Head of caudate nucleus (tissue), 42 donors: ENCODE measurements at places on chromosomes 11 and 22.

DNA sequence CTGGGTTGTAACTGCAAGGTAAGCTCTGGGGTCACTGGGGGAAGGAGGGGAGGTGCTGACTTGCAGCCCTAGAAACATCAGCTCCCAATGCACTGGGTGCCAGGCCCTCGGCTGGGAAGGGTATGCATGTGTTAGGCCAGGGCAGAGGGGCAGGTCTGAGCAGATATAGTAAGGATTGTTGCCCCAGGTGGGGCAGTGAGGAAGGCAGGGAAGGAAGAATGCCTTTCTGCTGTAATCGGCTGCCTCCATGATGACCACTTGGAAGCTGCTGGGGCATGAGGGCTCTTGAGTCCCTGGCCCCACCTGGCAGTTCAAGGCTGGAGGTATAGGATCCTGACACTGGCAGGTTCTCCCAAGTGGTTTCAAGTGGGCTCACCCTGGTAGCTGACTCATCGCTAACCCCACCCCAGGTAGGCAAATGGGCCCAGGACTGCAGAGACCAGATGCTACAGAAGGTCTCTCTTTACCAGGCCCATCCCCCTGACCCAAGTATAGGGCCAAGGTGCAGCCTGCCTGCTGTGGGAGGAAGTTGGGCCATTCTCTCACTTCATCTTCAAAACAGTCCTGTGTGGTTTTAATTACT lies 56.7 kb downstream of the TIMP3 start:
- DNase-seq, result no peak

GRCh38 chr11:29095821-29096220 lies 921.0 kb downstream of the KCNA4 start:
- no peak for DNase-seq

DNA sequence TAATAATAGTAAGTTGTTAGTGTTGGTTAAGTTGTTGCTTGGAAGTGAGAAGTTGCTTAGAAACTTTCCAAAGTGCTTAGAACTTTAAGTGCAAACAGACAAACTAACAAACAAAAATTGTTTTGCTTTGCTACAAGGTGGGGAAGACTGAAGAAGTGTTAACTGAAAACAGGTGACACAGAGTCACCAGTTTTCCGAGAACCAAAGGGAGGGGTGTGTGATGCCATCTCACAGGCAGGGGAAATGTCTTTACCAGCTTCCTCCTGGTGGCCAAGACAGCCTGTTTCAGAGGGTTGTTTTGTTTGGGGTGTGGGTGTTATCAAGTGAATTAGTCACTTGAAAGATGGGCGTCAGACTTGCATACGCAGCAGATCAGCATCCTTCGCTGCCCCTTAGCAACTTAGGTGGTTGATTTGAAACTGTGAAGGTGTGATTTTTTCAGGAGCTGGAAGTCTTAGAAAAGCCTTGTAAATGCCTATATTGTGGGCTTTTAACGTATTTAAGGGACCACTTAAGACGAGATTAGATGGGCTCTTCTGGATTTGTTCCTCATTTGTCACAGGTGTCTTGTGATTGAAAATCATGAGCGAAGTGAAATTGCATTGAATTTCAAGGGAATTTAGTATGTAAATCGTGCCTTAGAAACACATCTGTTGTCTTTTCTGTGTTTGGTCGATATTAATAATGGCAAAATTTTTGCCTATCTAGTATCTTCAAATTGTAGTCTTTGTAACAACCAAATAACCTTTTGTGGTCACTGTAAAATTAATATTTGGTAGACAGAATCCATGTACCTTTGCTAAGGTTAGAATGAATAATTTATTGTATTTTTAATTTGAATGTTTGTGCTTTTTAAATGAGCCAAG lies 2.7 kb downstream of the NEAT1 start:
- DNase-seq, result no peak

DNA sequence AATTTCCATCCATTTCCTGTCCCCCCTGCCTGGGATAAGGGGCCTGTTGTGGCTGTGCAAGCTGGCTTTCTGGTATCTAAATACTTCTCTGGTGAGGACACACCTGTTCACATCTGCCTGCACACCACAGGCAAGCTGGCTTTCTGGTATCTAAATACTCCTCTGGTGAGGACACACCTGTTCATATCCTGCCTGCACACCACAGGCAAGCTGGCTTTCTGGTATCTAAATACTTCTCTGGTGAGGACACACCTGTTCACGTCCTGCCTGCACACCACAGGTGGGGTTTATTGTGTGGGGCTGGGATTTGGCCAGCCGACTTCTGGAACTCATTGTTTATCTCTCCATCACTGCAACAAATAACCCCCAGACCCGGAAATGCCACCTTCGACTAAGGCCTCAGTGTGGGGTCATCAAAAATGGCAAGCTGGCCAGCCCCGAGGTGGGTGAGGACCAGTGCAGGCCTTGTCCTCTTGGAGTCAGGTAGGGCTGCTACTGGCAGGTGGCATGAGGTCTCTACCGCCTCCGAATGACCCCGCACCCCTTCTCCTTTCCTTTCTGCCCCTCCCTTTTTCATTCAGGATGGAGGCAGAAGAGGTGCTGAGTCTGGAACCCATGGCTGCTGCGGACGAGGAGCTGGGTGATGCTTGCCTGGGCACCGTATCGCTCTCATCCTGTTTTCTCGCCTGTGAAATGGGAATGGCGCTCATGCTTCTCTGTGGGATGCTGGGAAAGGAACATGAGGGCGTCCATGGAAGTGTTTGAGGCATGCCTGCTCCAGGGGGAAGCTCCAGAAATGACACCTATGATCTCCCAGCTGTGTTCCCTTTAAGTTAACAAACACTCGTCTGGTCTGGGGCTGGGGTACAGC lies 43.5 kb upstream of the MYEOV start:
- no peak for DNase-seq

DNA sequence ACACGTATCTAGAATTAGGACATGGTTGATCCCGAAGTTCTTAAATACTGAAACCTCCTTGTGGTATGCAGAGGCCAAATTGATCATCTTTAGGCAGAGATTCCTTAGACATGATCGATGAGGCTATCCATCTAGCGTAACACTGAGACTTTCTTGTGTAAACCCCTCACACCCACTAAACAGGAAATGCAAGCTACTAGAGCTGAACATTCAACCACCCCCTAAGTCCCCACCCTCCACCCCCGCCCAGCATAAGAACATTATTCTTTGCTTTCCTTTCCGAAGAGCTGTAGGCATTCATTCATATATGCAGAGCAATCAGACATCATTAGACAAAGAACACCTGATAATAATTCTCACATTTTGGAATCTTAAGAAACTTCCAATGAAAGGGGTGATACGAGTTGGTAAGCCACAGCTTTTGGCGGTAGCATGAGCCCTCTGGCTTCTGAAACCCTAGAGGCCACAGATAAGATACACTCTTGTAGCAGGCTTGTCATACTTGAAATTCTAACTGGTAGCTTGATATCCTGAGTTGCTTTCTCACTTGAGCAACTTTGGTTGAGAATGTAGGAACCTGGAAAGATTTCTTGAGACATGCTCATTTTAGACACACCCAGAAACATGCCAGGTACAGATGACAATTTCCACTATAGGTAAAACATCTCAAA lies 42.2 kb downstream of the FLI1 start:
- no peak for DNase-seq

- no peak for DNase-seq
Measured at GRCh38 chr22:47693606-47694005, 931.2 kb downstream of the TBC1D22A start.

DNA sequence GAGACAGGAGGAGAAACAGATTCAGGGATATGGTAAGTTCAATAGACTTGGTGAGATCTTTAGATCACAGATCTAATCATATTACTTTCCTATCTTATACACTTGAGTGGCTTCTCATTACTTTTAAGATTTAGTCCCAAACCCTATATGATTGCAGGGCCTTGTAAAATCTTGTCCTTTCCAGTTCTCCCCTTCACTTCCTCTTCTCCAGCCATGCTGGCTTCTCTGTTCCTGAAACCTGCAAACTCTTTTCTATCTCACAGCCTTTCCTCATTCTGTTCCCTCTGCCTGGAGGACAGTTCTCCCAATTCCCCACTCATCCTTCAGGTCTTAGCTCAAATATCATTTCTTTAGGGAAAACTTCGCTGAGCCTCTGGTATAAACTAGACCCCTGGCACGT lies 65.9 kb upstream of the BIRC3 start:
- DNase-seq, result no peak

- no peak for DNase-seq
Measured at GRCh38 chr11:11291041-11292015, 61.7 kb downstream of the CSNK2A3 start.

DNA sequence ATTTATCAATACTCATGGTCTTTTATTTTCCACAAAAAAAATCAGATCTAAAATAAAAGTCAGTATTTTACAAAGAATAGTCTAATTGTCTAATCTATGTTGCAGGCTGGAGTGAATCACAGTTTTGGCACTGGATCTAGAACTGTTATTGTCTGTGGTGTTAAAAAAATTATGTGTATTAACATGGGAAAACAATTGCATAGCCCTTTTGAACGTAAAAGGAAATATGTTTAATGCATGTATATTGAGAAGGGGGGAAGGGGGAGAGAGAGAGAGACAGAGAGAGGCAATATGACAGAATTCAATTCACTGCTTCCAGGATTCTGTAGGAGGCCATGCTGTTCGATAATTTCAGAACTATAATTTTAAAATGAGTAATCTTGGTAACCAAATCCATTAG lies 324.9 kb upstream of the CCDC90B start:
- DNase-seq, result no peak

DNA sequence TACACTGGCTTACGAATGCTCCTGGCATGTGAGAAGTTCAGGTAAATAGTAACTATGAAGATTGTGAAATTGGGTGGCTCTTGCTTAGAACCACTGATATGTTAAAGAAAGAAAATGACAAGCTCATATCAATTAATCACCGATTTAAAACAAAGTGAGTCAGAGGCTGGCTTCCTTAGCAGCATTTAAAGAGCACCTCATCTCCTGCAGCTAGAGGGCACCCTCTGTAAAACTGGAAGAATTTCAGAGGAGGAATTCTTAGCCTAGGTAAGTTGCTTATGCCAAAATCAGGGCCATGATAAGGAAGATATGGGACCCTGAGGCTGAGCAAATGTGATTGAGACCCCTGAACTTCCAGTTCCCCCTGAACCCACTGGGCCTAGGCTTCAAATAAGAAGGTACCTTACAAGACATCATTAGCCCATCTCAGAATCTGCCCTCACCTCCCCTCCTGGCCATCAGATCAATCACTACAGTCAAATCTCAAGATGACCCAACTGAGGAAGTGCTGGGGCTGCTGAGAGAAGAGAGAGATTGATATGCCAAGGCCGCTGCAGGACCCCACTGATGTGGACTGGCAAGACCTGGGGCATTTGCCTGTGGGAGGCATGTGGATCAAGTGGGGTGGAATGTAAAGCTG lies 8.6 kb upstream of the CD3E start:
- no peak for DNase-seq

- DNase-seq, result no peak
Measured at GRCh38 chr22:49858827-49859226, 5.2 kb downstream of the ZBED4 start.

GRCh38 chr11:118606844-118607228 lies 579 bp upstream of the PHLDB1 start:
- peak; percentile 7 for DNase-seq

- DNase-seq, result peak; percentile 46
Measured at GRCh38 chr11:126613272-126613671, 257.8 kb downstream of the ST3GAL4 start.

GRCh38 chr11:13772223-13773046 lies 104.0 kb downstream of the FAR1 start:
- DNase-seq, result no peak

DNA sequence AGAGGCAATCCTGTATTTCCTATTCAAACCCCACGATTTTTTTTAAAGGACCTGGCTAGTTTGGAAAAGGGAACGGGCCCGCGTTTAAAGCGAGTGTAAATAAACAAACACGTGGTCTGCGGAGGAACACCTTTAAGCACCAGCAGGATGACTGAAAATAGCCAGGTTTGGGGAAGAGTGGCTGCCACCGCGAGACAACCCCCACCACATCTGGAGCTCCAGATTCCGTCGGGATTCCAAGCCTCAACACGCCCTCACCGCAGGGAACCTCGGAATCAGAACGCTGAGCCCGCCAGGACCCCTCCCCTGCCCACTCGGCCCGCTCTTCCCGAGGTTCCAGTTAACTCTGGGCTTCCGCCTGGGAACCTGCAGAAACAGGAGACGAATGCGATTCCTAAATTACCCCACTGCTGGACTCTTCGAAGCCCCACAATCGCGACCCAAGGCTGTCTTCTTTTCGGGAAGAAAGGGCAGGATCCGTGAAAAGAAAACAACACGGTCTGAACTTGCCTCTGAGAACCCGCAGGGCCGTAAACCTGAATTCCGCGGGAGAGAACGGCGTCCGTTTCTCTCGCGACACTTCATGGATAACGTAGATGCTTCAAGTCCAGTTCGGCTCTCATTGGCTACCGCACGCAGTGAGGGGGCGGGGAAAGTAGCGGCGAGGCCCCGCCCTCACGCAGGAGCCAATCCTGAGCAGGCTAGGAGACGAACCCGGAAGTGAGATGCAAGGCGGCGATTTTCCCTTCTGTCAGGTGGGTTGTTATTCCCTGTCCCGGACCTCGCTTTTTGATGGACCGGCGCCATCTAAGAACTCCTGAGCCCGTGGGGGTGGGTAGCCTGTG lies at the start of the genes ANKRD49 and MRE11:
ANKRD49 (plus strand) TSS at position 704 of the 845 bp plus-strand sequence. CDS start 2,710 bp downstream, outside the sequence.
MRE11 (minus strand) TSS at position 564 of the 845 bp plus-strand sequence. CDS start 1,043 bp downstream, outside the sequence.
- peak; percentile 97 for DNase-seq

DNA sequence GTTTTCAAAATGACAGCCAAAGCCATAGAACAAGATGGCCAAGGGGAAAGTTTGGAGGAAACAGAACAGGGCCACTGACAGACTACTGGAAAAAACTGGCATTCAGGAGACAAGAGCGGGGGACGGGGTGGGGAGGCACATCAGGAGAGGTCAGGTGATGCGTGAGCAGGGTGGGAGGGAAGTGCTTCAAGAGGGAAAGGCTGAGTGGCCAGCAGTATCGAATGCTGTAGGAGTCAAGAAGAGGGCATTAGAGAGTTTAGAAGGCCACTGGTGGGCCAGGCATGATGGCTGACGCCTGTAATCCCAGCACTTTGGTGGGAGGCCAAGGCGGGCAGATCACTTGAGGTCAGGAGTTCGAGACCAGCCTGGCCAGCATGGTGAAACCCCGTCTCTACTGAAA lies 8.2 kb downstream of the GTPBP1 start:
- no peak for DNase-seq

DNA sequence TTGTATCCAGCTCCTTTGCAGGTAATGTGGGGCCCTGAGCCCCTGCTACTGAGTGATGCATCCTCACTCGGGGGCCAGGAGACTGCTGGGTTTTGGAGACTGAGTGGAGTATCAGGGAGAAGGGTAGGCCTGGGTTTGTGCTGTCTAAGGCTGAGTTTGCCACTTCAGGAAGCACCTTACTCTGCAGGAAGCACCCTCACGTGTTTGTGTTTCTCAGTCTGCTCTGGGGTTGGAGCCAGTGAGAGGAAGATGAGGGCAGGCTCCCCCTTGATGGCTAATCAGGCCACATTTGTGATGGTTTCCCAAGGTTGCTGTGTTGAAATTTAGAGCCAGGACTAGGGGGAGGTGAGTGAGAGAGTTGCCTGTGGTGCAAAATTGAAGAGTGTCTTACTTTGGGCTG lies 13.7 kb upstream of the THY1 start:
- no peak for DNase-seq

DNA sequence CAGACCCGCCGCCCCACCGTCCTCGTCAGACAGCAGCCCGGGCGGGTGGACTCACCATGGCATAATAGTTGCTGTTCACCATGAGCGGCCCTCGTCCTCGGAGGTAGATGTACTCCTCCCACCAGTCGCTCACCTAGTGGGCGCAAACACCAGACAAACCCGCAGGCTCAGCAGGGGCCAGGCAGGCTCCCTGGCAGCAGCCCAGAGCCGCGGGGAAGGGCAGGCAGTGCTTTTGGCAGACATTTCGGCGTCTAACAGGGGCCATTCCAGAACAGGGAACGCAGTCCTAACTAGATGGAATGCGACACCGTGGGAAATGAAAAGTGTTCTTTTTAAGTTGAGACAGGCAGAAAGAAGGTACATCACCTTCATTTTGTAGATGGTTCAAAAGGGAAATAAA lies 44.9 kb downstream of the CPT1A start:
- peak; percentile 37 for DNase-seq
